ENCODE measurements at places on chromosomes 6 and 20.

DNA sequence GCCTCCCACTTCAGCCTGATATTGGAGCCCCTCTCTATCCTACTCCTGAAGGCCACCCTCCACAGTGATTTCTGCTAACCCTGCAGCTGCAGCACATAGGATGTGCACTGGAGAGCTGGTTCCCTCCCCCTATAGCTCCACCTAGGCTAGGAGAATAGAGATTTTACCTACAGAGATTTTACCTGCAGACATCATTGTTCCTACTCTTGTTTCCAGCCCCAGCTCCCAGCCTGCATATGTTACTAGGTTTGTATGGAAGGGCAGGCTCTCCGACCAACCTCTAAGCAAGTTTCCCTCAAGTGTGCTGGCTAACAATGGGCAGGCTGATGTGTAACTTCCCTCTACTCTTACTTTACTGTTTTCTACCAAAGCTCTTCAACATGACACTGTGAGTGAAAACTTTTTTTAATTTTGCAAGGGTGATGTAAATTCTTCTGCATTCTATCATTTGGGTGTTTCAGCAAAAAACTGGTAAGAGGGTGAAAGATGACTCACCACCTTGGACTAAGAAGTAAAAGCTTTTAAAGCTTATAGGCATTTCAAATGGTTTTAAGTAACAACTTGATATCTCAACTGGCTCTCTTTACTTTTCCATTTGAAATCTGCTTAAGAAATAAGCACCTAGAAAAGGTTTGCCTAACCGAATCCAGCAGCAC, 106.8 kb downstream of the CDK19 start:
- DNase-seq, result no peak

- DNase-seq, result no peak
Observed at GRCh38 chr20:37729452-37729851, 35.6 kb downstream of the CTNNBL1 start.

- no peak for DNase-seq
Observed at GRCh38 chr6:82607998-82608725, 244.5 kb downstream of the TPBG start.

GRCh38 chr6:47132724-47133123, 90.6 kb upstream of the ADGRF1 start:
- no peak for DNase-seq

- no peak for DNase-seq
Observed at GRCh38 chr6:166933396-166933795, 23.0 kb downstream of the RNASET2 start.

DNA sequence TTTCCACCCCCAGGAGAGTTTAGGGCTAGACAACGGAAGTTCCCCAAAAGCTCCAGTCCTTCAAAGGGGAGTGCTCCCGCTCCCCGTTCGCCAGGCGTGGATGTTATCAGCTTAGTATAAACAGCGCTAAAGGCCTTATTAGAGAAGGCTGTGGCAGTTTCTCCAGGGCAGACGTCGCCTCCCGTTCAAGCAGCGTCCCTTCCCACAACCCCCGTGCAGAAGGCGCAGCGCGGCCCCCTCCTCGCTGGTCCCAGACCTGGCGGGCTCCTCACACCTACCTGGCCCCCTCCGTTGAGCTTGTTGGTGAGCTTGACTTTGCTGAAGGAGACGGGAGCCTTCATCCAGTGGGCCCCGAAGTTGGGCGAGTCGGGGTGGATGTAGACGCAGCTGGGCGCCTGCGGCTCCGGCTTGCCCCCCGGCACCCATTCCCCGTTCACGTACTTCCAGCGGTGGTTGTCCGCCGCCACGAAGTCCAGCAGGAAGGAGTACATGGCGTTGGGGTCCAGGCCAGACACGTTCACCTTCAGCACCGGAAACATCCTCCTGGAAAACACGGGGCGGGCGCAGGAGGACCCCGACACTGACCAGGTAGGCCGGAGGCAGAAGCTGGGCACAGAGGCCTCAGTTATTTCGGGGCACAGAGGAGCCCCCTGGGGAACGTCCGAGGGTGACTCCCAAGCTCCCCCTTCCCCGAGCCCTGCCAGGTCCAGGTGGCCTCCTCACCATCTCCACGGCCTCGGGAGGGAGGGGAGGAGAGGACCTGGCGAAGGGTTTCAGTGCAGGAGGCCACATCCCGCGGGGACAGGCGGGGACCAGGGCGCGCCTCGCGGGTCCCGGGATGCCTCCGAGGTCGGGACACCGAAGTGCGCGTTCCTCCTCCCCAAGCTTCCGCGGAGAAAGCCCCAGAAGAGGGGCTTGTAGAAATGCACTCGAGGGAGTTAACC, 1.1 kb downstream of the TBXT start:
- no peak for DNase-seq

GRCh38 chr6:14467591-14467990, 350.0 kb downstream of the CD83 start:
- no peak for DNase-seq

GRCh38 chr20:2616634-2617033, 35.8 kb upstream of the NOP56 start:
- no peak for DNase-seq

GRCh38 chr6:139577763-139578604, 203.5 kb upstream of the CITED2 start:
- DNase-seq, result no peak

GRCh38 chr20:39136798-39137197, 174.7 kb downstream of the DHX35 start:
- no peak for DNase-seq

- no peak for DNase-seq
Observed at GRCh38 chr6:150622941-150623874, 23.5 kb downstream of the PLEKHG1 start.

GRCh38 chr6:41463062-41463930, 82.9 kb upstream of the FOXP4 start:
- DNase-seq, result no peak

DNA sequence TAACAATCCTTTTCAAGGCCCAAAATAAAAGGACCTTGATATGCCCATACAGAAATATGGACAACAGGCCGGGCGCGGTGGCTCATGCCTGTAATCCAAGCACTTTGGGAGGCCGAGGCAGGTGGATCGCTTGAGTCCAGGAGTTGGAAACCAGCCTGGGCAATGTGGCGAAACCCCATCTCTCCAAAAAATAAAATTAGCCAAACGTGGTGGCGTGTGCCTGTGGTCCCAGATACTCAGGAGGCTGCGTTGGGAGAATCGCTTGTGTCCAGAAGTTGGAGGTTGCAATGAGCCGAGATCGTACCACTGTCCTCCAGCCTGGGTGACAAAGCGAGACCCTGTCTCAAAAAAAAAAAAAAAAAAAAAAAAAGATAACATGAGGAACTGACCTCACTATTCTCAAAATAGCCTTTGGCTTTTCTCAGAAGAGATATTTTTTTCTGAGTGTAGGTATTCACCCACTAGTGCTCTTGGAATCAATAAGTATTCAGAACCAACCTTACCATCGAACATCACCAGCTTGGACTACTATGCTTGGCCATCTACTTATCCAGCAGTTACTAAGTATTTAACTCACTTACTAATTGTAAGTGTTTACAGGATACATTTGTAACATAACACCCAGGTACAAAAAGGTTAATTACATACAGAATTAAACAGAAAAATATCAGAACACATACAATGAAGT, 99.2 kb downstream of the OR2B2 start:
- no peak for DNase-seq

DNA sequence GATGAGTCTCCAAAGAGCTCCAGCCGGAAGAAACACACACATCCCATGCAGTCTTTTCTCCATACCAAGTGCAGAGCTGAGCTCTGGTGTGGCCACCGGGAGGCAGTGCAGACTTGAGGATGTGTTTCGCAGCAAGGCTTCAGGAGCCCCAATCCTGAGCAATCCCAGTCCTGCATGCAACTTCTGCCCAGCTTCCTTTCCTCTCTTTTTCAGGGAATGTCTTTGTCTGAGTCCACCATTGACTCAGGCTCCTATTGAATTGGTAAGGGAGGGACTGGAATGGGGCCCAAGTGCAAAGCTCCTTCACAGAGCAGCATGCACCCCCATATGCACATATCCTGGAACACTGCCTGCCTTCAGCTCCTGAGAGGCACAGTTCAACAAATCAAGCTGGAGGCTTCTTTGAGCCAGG, 50.5 kb upstream of the ASIP start:
- no peak for DNase-seq

DNA sequence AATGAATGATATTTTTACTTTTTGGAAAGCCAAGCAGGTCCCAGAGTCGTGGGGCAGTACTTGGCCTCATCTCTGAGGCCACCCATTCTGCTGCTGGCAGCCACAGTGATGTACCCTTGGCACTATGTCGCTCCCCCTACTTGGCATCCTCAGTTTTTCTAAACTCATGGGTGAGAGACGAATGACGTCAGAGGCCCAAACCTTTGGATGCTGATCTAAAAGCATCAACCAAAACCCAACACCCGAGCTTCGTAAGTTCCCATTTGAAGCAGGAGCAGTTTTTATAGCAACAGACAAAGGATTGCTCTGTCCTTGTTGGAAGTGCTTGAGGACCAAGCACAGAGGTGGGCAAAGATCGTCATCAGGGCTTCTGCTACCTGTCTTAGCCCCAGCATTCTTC, 212.9 kb downstream of the PAX1 start:
- DNase-seq, result no peak

GRCh38 chr20:24993337-24994185, 1.0 kb upstream of the APMAP start:
- no peak for DNase-seq

GRCh38 chr6:132413499-132413802, 12.2 kb upstream of the MOXD1 start:
- DNase-seq, result no peak

- no peak for DNase-seq
Observed at GRCh38 chr20:46979603-46980241, 85.1 kb downstream of the EYA2 start.

DNA sequence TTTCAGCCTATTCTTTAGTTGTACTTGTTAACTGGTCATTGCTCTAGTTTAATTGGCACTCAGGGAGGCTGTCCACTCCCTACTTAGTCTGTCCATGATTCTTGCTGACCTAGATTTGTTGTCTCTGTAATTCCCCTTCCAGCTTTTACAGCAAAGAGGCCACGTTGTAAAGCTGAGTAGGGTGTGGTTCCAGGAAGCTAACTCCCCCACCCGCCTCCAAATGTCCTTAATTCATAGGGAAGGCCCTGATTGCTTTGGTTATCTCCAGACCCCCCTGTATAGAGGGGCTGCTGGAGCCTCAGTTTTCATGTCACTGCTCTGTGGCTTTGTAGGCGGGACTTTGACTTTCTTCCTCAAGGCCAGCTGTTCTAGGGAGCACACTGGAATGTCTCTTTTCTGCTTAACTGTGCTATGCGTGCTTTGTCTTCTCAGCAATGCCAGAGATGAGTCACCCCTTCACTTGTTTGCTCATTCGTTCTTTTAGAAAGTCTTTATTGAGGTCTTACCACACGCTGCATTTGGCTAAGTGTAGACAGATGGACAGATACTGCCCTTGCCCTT, 175.1 kb upstream of the JAG1 start:
- DNase-seq, result no peak

GRCh38 chr6:33692760-33693158, 18.7 kb downstream of the UQCC2 start:
- peak; percentile 35 for DNase-seq

DNA sequence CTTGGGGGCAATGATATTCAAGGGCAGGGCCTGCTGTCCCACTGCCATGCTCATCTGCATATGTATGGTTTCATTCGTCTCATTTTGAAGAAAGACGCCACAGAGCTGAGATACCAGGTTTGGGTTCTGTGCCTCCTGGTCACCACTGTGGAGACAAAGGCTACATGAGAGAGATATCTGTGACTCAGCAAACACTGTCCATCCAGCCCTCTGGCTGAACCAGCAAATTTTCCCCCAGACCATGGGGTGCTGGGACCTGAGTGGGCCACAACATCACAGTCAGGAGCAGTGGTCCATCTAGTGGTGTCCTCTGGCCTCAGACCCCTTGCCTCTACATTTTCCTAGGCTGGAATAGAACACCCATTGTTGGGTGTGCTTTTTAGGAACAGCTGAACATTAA, at the start of gene MAS1L:
Gene MAS1L, minus strand, starts transcription at position 297 of the 400 bp plus-strand sequence. Its CDS starts 54 bp downstream, at position 243.
- no peak for DNase-seq

DNA sequence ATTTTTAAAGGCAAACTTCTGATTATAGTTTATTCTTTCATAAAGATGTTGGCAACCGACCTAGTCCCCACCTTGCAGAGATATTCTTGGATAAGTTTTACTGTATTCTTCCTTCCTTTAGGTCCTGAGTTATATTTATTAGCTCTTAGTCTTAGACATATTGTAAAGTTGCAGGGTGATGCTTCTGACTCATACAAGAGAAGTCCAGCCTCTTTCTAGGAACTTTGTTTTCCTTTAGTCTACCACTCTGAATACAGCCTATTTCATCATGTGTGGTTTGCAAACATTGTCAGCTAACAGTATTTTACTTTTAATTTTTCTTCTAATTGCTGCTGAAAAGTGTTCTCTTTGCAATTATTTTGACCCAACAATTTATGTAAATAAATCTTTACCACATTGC, 686.7 kb downstream of the COL12A1 start:
- no peak for DNase-seq

GRCh38 chr6:16249971-16250370, 11.6 kb downstream of the GMPR start:
- no peak for DNase-seq

DNA sequence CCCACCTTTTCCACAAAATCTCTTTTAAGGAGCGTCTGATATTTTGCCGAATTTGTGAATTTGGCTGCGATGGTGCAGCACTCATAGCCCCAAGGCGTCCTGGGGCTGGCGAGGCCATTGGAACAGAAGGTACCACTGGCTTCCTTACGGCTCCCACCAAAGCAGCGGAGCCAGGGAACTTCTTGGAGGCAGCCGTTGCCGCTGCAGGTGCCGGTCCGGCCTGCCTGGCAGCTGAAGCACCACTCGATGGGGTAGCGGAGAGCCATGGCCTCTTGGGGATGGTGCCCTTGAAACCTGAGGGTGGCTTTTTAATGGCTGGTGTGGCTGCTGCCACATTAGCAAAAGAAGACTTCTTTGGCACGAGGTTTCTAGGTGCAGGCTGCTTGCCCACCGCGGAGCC, 29.8 kb downstream of the DIDO1 start:
- DNase-seq, result no peak

- no peak for DNase-seq
Observed at GRCh38 chr6:110769923-110770322, 45.3 kb downstream of the CDK19 start.

DNA sequence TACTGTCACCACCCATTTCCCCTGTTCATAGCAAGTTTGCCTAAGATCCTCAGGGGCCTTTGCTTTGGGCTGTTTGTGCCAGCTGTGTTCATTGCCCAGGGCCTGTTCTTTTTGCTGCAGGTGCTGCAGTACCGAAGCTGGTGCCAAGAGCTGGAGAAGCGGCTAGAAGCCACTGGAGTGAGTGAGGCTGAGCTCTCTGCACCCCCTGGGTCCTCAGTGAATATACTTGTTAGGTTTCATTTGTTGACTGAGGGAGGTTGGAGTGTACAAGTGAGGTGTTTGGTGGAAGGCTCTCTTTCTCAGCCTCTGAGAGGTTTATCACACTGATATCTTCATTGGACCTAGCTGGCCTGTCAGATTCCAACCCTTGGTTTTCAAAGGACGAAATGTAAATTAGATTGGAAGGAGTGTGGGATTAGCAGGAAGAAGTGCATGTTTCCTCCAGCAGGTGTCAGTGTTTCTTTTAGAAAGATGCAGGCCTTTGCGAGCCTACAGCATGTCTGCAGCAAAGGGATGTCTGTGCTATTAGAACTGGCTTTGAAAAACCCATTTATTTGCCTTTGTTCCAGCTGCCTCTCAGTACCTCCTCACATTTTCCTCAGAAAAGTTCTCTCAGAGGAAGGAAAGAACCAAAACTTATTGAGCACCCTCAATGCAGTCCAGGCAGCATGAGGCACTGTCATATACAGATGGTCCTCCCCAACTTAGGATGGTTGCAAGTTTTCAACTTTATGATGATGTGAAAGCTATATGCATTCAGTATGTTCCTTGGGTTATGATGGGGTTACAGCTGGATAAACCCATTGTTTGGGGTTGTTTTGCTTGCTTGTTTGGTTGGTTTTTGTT, 8.3 kb downstream of the CEP250 start:
- no peak for DNase-seq

GRCh38 chr20:20744170-20744725, 31.8 kb upstream of the RALGAPA2 start:
- DNase-seq, result no peak
